ENCODE measurements at places on chromosomes 2 and 18.

- peak; percentile 29 for DNase-seq
Observed at GRCh38 chr2:152696476-152696875, 20.8 kb downstream of the PRPF40A start.

- no peak for DNase-seq
Observed at GRCh38 chr2:26054598-26055348, 20.9 kb downstream of the RAB10 start.

- peak; percentile 69 for DNase-seq
Observed at GRCh38 chr18:3689091-3689490, 239.1 kb downstream of the TGIF1 start.

- DNase-seq: peak; percentile 94
Observed at GRCh38 chr2:11389551-11390398, 45.3 kb upstream of the ROCK2 start.

GRCh38 chr2:44926957-44927356 lies 14.5 kb upstream of the SIX3 start:
- DNase-seq: no peak

GRCh38 chr2:143615562-143615961 lies 486.3 kb downstream of the ARHGAP15 start:
- DNase-seq: no peak

- DNase-seq: no peak
Observed at GRCh38 chr18:79911344-79912270, 39.8 kb downstream of the SLC66A2 start.

DNA sequence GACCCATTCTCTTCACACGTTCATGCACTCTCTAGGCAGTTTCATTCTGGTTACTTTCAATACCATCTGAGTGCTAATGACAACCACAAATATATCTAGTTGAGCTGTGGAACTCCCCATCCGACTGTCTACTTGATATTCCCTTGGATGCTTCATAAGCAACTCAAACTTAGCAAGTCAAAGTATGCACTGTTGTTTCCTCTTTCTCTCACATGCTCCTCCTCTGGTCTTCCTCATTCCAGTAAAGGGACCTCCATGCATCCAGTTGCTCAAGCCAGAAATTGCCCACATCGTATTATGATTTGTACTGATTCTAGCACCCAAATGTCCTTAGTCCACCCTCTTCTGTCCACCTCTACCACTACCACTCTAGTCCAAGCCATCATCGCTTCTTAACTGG lies 22.3 kb downstream of the SEMA4F start:
- no peak for DNase-seq

DNA sequence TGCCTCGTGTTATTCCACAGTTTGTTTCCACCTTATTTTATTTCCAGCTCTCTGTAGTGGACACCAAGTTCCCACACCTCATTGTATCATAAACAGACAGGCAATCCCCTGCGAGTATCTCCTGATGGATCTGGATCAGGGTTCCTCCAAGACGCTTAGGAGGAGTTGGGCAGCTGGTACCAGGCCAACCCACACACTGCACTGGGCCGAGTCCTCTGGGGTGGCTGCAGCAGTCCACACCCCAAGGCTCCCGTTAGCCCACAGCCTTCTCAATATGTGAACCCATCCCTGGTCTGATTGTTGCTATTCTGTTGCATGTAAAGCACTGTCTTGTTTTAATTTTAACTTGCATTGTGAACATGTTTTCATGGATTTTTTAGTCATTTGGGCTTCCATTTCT lies 178.8 kb upstream of the RAB6C start:
- no peak for DNase-seq

- DNase-seq: no peak
Observed at GRCh38 chr2:198662905-198663304, 794.8 kb downstream of the SATB2 start.

GRCh38 chr2:70942396-70943204 lies 6.9 kb downstream of the ATP6V1B1 start:
- DNase-seq: peak; percentile 36

GRCh38 chr2:62163834-62164233 lies 32.1 kb upstream of the B3GNT2 start:
- no peak for DNase-seq

DNA sequence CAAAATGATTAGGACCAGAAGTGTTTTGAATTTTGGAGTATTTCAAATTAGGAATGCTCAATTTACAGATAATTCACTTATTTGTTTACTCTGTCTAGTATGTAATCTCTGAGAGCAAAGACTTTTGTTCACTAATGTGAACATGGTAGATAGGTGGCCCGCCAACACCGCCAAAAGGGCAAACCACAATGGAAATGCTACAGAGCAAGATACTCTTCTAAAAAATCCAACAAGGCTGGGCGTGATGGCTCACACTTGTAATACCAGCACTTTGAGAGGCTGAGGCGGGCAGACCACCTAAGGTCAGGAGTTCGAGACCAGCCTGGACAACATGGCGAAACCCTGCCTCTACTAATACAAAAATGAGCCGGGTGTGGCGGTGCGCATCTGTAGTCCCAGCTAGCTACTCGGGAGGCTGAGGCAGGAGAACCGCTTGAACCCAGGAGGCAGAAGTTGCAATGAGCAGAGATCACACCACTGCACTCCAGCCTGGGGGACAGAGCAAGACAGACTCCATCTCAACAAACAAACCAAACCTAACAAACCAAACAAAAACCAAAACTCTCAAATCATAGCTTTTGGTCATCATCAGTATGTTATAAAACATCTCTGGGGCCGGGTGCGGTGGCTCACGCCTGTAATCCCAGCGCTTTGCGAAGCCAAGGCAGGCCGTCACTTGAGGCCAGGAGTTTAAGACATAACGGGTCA lies 2.4 kb downstream of the CCT4 start:
- DNase-seq: no peak

DNA sequence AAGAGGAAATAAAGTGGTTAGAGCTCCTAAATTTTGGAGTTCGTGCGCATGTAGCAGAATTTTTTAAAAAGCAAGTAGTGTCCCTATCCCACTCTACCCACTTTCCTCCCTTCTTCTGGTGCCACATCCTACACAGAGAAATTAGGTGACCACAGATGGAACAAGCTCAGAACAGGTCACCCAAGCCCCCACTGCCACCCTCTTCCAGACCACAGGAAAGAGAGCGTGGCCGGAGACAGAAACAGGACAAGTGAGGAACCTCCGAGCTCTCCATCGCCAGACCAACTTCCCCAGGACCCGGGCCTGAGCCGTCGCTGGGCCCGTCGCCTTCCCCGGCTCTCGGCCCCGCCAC lies 433 bp downstream of the NPC1 start:
- DNase-seq: no peak

DNA sequence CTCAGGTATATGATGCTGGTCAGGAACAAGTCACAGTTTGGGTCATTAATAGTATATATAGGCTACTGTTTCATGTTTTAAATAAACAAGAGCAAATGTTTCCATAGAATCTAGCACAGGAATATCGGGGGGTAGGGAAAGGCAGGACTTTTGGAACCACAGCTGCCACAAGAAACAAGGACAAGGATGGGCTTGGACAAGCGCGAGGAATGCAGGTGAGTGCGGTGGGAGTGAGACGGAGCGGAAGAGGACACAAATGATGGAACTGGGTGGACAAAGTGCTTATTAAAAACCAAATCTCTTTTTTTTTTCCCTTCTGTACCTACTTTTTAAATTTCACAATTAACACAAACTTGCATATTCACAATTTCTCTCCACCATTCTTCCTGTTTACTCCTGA lies 49.1 kb downstream of the SNORC start:
- no peak for DNase-seq

DNA sequence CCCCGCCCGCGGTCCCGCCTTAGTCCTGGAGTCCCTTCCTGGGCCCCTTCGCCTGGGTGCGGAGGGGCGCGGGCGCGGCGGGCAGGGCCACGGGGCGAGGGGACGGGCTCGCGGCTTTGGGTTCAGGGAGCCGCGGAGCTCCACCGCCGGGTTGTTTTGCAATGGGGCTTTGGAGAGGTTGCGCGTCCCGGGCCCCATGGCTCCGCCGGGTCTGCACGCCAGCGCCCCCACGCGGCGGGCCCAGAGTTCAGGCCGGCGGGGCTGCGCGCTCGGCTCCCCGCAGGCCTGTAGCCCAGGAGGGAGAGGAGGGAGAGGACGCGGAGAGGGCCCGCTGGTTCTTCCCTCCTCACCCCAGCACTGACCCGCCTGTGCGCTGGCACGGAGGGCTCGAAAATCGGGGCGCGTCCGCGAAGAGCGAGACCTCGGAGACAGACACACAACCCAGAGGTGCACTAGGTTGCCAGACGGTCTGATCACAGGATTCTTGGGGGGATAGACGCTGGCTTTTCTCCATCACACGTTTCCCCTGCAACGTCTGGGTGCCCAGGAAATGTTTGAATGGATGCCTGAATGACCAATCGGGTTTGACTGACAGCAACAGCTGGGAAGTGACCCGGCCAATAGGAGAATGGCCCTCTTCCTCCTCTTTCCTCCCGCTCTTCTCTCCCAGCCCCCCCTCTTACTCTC lies 4.9 kb upstream of the SIX2 start:
- peak; percentile 58 for DNase-seq

DNA sequence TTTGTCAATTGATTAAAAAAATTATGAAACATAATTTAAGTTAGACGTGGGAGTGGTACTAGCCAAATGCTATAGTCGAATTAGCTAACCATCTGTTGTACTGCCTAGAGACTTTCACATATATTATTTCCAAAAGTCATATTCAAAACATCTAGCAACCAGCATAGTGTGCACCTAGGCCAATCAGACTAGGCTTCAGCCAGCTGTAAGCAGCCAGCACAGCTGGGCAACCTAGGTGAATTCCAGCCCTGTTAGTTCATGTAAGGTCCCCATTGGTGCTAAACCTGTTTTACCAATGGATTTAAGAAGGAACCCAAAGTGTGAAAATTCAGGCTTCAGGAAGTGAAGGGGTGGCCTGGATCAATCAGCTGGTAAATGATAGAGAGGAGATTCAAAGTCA lies 144.3 kb downstream of the BCL2 start:
- DNase-seq: no peak
